Stimulated activated CD4-positive, alpha-beta T cell treated with anti-CD3 and anti-CD28 coated beads, TNF-alpha, amount 100 ng/mL, for 4 hours (primary cell): ENCODE measurements at places on chromosomes 1 and 21.
A peak's percentile ranks its signal among the peaks of the same experiment; 100 is the strongest.

- DNase-seq = no peak
Observed at GRCh38 chr1:245589906-245590305, 435.1 kb downstream of the KIF26B start.

- no peak for DNase-seq
Observed at GRCh38 chr1:99146129-99146848, 118.0 kb upstream of the PLPPR4 start.

DNA sequence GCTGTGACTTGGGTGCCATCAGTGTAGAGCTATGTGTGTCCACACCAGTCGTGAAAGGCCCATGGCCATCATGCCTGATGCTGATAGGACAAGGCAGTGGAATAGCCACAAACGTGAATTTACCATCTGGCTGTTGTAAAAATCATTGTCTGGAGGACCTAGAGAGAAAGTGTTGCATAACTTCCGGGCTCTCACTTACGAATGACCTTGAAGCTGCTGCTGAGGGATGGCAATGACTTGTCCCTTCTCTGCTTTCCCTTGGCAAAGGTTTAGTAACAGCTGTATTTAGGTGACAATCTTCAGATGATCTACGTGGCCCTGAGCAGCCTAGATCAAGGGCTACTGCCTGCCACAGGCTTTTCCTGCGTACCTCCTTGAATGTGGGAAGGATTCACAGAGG lies 5.8 kb downstream of the ATP1B1 start:
- DNase-seq = no peak

GRCh38 chr1:100400404-100400803 lies 48.1 kb downstream of the CDC14A start:
- DNase-seq = peak; percentile 14

GRCh38 chr1:100835866-100836842 lies 58.5 kb downstream of the EXTL2 start:
- no peak for DNase-seq

DNA sequence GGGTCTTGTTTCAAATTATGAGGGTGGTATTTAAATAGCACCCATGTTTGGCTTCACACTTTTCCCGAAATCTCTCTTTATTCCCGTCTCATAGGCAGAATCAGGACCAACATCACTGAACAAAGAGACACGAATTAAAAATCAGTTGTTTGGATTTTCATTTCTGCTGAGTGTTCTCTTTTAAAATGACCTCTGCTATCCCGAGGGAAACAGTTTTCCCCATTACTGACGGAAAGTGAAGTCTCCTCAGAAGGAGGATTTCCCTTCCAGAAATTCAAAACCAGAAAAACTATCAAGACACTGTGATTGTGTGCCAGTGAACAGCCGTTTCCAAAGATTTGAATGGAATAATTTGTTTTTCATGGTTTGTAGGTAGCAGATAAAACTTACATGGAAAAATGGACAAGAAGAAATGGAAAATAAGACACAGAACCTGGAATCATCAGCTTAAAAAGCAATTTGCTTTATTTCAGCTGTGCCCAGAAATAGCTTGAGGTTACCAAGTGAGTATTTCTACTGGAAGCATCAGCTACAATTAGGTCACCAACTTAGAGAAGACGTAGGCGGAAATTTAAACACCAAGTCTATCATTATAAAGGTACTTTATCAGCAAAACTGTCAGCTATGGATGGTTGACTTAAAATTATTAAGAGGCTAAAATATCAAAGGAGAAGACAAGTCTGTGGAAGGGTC lies 68.5 kb downstream of the RUNX1 start:
- DNase-seq = no peak

GRCh38 chr1:153248176-153248879 lies 11.2 kb upstream of the LORICRIN start:
- DNase-seq = no peak

DNA sequence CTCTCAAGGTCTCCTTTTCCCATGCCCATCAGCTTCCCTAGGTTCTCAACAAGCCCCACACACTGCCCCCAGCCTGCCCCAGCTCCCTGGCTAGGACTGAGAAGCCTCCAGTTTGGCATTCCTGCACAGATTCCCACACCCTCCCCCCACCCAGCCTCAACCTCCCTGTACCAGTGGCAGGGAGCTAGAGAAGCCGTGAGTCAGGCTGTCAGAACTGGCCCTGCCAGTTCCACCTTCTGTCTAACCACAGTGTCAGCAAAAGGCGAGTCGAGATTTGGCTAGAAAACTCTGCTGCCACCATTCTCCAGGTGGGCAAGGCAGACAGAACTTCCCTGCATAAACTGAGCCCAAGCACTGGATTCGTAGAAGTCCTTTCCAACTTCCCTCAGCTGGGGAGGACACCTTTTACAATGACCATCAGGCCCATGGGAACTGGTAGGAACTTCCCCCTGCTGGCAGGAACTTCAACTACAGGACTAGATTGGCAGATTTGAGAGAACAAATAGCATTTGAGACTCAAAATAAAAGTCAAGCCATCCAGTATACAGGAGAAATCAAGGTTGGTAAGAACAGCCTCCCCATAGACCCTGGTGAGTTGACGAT lies 31.0 kb downstream of the TNNT2 start:
- no peak for DNase-seq
